Ascending aorta (tissue), 2 donors: ENCODE measurements at places on chromosomes 4 and X.
A peak's percentile ranks its signal among the peaks of the same experiment; 100 is the strongest.

GRCh38 chrX:41082783-41083182 lies 2.5 kb upstream of the USP9X start:
- no peak for DNase-seq

DNA sequence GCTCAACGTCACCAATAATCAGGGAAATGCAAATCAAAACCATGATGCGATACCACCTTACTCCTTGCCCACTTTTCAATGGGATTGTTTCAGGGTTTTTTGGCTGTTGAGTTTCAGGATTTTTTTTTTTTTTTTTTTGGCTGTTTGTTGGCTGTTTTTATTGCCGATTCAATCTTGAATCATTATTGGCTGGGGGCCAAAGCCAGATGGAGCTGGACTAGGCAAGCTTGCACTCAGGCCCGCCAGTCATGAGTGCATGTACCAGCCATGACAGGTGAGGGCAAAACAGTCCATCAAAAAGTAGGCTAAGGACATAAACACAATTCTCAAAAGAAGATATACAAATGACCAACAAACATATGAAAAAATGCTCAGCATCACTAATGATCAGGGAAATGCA lies 13.3 kb downstream of the YIPF7 start:
- DNase-seq: no peak

DNA sequence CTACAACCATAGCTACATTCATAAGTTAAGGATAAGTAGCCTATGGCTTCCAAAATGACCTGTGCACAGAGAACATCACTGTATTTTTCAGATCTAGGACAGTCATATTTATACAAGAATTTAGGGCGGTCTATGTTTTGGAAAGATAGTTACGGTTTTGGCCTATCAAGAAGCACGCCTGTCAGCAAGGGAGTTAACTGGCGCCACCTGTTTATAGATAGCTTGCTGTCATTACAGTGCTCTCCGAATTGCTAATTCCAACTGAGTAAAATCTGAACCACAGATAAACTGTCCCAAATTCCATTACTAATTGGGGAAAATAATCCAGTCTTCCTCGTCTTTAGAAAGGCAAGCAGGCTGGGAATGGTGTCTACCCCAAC lies 646 bp downstream of the ABCB7 start:
- no peak for DNase-seq

- no peak for DNase-seq
Measured at GRCh38 chr4:136441629-136442282, 1090.5 kb downstream of the PCDH18 start.

DNA sequence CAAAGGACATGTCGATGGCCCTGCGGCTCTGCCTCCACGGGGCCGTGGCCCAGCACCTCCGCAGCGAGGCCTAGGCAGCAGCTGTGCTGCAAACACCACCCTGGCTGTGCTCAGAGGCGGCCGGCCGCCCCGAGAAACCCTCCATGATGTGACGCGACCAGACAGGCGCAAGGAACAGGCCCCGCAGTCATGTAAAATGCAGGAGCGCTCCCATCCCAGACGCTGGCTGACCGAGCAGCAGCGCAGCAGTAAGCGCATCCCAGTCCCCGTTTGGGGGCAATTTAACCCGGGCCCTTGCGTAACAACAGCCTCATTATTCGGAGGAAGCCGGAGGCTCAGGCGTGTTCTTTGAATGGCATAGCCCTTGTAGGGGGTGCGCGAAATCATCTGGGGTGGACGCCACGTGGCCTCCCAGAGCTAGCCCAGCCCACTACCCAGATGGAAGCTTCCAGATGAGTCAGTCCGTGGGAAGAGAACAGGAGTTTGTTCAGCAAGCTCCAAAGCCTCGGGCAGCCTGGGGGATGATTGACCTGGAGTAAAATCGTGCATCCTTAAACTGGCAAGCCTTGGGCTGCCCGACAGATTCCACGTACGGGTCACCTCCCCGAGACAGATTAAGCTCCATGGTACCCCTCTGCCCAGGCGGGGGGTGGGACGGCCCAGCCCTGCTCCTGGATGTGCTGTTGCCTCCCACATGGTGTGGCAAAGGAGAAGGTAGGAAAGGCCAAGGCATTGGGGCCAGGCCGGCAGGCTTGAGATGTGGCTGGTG lies 124.0 kb downstream of the HMX1 start:
- DNase-seq: peak; percentile 57

GRCh38 chrX:39750256-39750790 lies 347.4 kb downstream of the BCOR start:
- no peak for DNase-seq

- no peak for DNase-seq
Measured at GRCh38 chr4:148315049-148315448, 127.2 kb downstream of the NR3C2 start.

DNA sequence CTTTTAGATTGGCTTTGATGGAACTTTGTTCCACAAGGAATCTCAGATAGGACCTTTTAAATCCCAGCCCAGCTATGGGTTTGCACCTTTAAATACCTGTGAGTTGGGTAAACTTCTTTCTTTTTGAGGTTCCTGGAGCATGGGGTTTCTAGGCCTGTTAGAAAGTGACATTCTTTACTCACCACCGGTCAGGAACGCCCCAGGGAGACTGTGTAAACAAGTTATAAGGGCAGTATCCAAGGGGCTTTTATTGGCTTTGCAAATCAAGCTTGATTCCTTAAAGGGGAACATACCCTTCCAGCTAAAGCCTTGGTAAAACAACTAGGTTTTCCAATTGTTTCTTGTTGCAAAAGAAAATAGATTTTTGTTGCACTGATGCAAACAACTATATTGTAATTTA lies 93.4 kb downstream of the TENT5D start:
- DNase-seq: no peak

- peak; percentile 74 for DNase-seq
Measured at GRCh38 chrX:40174854-40175510, 77.2 kb upstream of the BCOR start.

DNA sequence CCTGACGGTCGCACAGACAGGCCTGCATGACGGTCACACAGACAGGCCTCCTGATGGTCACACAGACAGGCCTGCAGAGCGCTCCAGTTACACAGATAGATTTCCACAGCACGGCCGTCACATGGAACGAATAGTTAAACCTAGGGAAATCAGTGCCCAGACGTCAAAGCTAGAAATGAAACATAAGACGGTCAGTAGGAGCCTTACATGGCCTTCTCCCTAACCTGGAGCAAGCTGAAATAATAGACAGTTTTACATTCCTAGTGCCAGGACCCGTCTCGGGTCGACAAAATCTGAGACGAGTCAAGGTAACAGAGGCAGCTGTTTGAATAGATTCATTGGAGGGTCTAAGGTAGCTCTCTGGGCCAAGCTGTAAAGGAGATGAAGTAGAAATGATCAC lies 126.9 kb downstream of the MTNR1A start:
- no peak for DNase-seq

GRCh38 chr4:170805352-170805751 lies 715.6 kb upstream of the AADAT start:
- DNase-seq: no peak

GRCh38 chr4:113979148-113979904 lies at the start of gene ARSJ:
TSS of gene ARSJ (minus strand) at chr4:113979647. CDS start at chr4:113978834, 813 bp downstream.
- DNase-seq: peak; percentile 85

DNA sequence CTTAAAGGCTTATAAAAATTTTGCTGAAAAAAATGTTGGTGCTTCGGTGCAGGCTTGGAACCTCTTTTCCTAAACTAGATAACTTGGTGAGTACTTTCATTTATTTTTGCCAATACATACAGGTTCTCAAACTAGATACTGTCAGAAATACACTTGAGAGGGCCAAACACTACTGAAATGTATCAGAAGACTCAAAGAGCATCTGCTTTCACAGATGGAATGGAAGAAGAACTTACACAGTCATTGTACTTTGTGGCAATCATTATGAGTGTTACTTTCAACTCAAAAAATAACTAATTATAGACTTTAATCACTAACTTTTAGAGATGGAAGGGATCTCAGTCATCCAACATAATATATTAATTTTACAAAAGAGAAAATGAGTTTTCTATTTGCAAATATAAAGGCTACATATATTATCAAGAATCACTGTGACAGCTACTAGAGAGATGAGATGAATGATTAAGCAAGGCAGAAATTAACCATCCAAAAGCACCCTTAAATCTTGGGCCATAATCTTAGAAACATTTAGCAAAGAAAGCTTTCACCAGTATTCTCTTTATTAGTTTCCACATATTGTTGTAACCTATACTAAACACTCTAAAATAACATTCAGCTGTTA lies 1.0 kb downstream of the ENAM start:
- DNase-seq: no peak

DNA sequence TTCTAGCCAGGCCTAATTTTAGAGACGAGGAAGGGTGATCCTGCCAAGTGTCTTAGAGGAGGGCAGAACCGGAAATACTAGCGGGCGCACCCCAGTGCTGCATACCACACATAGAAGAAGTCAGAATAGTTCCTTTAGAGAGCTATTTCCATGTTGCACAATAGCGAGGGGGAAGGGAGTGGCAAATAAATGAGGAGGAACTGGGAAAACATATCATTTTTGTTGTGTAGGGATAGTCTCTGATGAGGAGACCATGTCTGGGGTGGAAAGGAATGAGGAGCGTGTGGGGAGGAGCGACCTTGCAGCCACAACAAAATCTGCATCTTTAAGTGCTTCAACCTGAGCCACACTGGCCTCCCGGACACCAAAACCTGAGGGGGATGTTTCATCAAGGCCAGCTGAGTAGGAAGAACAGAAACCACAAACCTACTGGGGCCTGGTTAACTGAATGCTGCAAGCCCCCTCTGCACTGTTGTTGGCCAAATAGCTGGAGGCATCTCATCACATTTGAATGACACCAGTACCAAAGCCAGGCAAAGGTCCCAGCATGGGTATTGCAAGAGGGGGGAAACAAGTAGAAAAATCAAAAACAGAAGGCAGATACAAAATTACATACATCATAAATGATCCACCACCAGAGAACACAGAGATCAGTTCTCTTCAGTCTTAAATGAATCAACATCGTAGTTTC lies 26.7 kb upstream of the C1QTNF7 start:
- no peak for DNase-seq

- DNase-seq: no peak
Measured at GRCh38 chrX:150977411-150978162, 5.5 kb upstream of the HMGB3 start.

- no peak for DNase-seq
Measured at GRCh38 chr4:28082686-28083390, 1222.2 kb downstream of the STIM2 start.

DNA sequence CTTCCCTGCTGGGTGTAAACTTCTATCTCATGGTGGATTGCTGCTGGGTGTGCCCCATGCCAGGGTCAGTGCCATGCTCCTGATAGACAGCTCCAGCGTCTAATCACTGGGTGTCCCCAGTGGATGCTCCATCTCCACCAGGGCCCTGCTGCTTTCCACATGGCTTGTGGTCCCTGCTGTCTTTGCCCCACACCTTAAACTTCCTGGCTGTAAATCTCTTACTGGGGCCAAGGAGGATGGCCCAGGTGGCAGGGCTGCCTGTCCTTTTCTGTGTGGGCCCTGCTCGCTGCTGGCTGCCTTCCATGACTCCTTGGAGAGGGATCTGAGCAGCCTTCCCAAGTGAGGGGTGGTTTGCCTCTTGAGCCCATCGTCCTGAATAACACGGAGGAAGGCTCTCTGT lies 51.8 kb downstream of the RGS12 start:
- DNase-seq: no peak

- no peak for DNase-seq
Measured at GRCh38 chrX:9475984-9476383, 11.1 kb downstream of the TBL1X start.

GRCh38 chr4:8176547-8177399 lies 18.2 kb upstream of the ABLIM2 start:
- no peak for DNase-seq
